ENCODE measurements at places on chromosomes 6 and 20.

DNA sequence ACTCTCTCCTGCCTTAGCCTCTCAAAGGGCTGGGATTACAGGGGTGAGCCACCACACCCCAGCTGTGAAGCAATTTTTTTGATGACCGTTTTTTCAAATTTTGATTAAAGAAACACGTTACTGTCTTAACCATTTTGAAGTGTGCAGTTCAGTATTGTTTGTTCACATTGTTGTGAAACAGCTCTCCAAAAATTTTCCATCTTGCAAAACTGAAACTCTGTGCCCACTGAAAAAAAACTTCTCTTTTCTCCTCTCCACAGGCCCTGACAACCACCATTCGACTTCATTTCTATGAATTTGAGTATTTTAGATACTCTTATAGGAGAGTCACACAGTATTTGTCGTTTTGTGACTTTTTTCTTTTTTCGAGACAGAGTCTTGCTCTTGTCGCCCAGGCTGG is 53.9 kb downstream of the ECT2L start:
- no peak for DNase-seq

GRCh38 chr6:139251045-139251690 is 40.6 kb downstream of the TXLNB start:
- DNase-seq: no peak

DNA sequence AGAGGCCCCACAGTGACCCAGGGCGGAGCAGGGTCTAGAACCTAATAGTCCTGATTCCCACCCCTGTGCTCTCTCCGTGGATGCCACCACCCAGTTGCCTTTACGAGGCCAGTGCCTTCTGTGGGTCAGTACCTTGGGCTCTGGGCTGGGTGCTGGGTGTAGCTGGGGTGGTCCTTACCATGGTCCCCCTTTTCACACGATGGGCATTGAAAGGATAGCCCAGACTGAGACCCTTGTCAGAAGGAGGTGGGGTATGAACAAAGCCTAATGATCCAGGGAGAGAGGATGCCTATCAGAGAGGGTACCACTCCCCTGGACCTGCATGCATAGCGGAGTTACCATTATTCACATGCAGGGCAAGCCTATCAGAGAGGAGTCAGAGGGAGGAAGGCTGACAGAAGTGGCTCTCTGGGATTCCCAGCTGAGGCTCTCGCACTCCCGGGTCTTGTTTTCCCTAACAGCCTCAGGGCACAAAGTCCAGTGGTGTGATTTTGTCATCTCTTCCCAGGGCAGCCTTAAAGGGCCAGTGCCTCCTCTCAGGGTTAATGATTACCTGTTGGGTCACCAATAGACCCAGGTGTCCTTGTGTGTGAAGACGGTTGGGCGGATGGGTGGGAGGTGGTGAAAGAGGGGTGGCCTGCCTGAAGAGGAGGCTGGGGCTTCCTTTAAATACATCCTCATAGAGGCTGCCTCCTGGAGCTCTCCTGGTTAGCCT is 36.2 kb downstream of the VEGFA start:
- DNase-seq: no peak

DNA sequence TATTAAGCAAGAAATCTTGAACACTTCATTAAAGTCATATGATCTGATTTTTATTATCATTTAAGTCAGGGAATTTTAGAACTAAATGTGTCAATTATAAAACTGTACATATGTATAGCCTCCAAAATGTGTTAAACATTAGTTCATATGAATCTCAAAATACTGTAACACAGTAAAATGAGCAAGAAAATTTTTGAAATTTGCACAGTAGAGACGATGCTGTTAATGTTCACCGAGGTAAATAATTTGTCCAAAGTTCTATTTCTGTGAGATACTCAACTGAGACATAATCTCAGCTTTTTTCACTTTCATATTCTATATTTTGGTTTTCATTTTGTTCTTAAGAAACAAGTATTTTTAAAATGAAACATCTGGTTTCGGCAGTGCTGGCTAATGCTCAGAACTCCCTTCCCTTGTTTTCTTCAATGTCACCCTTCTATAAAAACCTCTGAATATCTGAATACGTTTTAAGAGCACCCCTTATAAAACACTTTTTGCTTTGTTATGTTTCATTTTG is 353.1 kb downstream of the LAMA2 start:
- no peak for DNase-seq

DNA sequence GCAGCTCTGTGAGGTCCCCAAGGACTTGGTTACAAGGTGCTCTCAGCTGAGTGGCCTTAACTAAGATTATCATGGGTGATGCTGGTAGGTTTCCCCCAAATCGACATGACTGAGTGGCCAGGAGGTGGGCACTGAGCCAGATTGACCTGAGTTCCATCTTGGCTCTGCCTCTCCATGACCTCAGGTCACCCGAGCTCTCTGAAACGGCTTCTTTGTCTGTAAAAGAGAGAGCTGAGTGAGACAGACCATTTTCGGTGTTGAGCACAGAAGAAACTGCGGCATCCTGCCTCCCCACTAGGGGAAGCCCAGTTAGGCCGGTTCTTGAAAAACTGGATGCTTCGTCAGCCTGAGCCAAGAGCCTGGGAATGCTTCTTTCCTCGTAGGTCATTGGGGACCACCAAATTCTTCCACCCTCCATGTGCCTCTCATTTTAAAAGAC is 14.1 kb upstream of the STX16 start:
- DNase-seq: no peak
